Neural cell (in vitro differentiated cells): ENCODE measurements at places on chromosomes 7 and 10. TPM values are rescaled to one million over a fixed set of nuclear protein-coding genes. Genes with fewer than 3 reads are reported as not detected.

The NUDT5 gene
- 33.9 and 44.2 TPM in 2 replicates for polyA plus RNA-seq

The GDF2 gene
- not detected in 2 replicates for polyA plus RNA-seq

The ASAH2 gene
- polyA plus RNA-seq, result 4.3 and 20.8 TPM in 2 replicates

The PCDH15 gene
- 1.2 and 1.6 TPM in 2 replicates for polyA plus RNA-seq

The TDRD1 gene
- not detected in 2 replicates for polyA plus RNA-seq

The ERVW-1 gene
- polyA plus RNA-seq, result not detected in 2 replicates

The PRKG1 gene
- 1.5 and 2.2 TPM in 2 replicates for polyA plus RNA-seq

The HECTD2 gene
- polyA plus RNA-seq, result 78.8 and 87.6 TPM in 2 replicates

The HABP2 gene
- polyA plus RNA-seq, result not detected in 2 replicates
